ENCODE measurements at places on chromosomes 1 and 21.

DNA sequence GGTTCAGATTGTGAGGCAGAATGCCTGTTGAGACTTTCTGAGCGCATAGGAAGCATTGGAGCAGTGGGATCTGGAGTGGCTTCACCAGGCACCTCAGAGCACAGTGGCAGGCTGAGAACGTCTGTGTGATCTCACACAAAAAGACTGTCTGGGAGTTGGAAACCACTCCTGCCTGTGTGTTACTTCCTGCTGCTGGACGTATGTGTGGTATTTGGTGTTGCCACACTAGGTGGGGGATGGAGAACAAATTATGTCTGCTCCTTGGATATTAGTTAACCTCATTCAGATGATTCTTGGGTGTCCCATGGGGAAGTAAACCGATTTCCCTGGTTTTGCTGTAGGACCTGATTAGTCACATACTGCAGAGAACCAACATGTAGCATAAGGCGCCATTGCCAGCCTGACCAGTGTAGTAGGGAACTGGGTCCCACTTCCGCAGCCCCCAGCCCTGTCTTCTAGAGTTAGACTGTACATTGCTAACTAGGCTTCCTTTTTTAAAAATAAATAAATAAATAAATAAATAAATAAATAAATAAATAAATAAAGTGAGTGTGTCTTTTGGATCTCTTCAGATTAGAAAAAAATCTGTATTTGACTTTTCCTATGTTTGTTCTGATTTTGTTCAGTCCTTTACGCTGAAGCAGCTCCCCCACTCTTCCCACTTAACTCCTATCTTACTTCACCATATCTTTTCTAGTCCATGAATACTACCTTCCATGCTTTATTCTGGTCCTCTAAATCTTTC is 26.9 kb downstream of the UCK2 start:
- no peak for DNase-seq

DNA sequence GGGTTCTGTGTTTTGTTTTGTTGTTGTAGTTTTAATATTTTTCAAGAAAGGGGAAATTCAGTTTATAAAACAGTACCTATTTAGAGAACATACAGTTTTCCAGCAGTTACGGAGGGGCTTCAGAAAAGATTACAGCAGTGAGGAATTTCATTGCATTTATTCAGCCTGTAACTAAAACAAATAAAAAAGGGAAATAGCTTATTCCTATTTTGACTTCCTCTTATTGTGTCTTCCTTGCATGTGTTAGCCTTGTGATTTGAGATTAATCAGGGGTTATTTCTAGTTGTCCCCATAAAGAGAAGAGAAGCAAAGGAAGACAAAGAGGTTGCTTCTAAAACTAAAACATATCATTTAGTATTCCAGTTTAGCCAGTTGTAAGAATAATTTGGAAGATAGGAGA is 35.0 kb downstream of the CTTNBP2NL start:
- no peak for DNase-seq

DNA sequence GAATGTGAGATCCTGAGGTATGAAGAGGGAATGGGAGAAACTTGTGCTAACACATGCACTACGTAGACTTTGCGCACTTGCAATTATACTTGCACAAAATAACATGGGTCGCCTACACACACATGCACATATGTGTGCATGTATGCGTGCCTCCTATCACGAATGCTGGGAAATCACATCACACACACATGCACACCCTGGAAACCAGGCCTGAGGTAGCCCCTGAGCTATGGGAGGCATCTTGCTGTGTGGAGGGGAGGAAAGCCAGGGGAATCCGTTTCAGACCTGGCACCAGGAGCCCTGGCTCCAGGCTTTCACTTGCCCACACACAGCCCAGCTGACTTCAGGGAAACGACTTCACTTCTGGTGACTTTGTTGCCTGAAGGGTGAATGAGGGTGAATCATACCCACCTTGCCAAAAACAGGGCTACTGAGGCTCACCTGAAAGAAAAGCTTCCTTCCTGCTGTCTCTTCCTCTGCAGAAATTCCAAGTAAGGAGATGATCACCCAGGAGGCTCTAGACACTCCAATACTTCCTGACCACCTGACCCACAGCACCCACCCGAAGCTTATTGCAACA is 136.0 kb upstream of the NGF start:
- DNase-seq: no peak

DNA sequence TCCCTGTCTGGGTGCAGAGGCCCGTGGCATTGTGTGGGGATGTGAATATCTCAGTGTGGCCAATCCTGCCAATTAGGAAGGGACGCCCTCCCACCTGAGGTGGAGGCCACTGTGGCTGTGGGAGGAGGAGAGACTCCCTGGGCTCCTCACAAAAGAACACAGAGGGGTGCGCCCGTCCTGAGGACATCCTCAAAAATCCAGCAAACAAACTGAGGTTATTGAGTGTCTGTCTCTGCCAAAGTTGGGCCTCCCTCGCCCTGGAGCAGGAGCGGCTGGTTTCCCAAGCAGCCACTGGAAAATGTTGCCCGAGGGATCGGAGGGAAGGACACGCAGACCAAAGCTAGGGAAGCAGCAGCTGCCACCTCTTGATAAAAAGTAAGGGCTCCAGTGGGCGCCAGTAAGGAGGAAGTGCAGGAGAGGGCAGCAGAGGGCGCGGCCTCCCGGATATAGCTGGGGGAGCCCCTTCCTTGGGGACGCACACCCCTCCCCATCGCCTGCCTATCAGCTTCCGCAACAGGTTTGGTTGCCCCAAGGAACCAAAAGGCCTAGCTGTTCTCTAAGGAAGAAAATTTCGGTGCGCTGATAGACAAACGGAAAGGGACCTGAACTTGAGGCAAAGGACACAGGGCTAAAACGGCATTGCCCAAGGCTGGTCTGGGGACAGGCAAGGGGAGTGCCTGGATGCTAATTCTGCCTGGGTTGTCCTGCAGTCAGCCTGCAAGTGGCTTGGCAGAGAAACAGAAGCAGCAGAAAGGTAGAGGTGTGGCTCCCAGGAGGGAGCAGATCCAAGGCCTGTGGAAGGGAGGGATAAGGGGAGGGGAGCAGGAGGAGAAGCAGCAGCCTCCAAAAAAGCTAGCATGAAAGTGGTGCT is 1.7 kb upstream of the GRIK3 start:
- peak; percentile 61 for DNase-seq

DNA sequence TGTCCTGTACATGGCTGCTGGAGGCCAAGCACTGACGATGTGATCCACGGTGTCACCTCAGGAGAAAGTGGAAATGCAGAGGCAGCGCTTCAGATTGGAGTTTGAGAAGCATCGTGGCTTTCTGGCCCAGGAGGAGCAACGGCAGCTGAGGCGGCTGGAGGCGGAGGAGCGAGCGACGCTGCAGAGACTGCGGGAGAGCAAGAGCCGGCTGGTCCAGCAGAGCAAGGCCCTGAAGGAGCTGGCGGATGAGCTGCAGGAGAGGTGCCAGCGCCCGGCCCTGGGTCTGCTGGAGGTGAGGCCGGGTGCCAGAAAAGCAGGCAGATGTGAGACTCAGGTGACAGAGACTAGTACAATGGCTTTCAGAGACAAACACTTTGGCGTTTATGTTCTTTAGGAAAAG is 7.7 kb downstream of the TRIM58 start:
- no peak for DNase-seq

GRCh38 chr21:28133116-28133515 is 859.6 kb downstream of the LTN1 start:
- no peak for DNase-seq

DNA sequence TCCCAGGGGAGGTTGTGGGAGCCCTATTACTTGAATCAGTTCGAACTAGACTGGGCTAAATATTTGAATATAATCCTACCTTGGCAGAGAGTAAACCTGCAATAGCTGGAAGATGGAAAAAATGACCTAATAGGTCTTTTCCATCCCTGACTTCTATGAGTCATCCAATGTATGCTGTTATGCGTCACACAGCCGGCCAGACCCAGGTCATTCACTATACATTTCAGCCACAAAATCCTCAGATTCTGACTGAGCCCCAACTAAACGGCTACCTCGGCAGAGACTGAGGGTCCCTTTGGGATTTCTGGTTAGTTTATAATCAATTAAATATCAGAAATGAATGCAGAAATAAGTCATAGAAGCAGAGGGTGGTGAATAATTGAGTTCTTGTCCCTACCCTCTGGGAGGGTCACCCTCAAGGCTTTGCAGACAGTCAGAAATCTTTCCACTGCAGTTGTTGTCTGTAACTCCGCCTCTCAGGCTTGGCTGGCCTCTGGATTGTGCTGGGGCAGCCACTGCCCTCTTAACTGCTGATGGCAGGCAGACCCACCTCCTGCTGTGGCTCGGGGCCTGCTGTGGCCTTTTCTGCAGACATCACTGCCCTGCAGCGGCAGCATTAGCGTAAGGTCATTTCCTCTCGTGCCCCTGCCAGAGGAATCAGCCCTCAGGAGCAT is 240.5 kb downstream of the TGFB2 start:
- no peak for DNase-seq

DNA sequence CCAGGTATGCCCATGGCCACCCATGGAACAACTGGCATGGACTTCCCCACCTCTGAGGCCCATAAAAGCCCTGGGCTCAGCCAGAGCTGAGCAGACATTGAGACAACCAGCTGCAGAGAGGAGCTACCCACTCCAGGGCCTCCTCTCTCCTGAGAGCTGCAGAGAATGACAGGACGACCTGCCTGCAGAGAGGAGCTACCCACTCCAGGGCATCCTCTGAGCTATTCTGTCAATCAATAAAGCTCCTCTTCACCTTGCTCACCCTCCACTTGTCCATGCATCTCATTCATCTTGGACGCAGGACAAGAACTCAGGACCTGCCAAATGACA is 43.4 kb downstream of the MATN1 start:
- no peak for DNase-seq

DNA sequence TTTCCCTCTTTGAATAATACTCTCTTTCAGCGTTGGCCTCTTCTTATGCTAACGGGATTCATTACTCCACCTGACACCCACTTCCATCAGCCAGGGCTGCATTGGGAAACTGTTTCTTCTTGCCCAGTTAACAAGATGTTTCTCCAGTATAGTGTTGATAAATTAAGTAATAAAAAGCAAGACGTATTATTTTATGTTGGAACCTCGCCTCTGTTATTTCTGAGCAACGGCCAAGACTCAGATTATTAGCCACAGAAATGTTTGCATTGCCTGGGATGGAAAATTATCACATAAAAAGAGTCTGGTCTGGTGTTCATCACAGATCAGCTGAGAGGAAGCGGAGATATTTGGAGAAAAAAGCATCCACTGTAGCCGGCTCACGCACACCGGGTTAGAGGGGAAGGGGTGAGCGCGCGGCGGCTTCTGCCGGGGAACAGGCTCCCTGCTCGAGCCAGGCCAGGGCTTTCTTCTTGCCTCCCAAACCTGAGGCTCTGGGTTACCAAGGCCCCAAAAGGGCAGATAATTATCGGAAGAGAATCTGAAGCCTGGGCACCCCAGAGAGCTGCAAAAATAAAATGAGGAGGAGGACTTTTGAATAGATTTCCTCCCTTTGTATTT is 189.5 kb downstream of the PRDM16 start:
- no peak for DNase-seq

GRCh38 chr1:158169105-158169504 is 11.6 kb upstream of the CD1D start:
- no peak for DNase-seq

GRCh38 chr1:218209351-218209861 is 75.7 kb upstream of the RRP15 start:
- no peak for DNase-seq

GRCh38 chr1:223831755-223832636 is 13.8 kb downstream of the TP53BP2 start:
- DNase-seq: no peak

GRCh38 chr1:155526356-155526755 is 36.2 kb downstream of the ASH1L start:
- no peak for DNase-seq

Data from NCI-H774 (cell line).